ENCODE measurements at places on chromosomes 1 and 21.

GRCh38 chr1:44346878-44347277 is 8.2 kb downstream of the ERI3 start:
- no peak for DNase-seq

DNA sequence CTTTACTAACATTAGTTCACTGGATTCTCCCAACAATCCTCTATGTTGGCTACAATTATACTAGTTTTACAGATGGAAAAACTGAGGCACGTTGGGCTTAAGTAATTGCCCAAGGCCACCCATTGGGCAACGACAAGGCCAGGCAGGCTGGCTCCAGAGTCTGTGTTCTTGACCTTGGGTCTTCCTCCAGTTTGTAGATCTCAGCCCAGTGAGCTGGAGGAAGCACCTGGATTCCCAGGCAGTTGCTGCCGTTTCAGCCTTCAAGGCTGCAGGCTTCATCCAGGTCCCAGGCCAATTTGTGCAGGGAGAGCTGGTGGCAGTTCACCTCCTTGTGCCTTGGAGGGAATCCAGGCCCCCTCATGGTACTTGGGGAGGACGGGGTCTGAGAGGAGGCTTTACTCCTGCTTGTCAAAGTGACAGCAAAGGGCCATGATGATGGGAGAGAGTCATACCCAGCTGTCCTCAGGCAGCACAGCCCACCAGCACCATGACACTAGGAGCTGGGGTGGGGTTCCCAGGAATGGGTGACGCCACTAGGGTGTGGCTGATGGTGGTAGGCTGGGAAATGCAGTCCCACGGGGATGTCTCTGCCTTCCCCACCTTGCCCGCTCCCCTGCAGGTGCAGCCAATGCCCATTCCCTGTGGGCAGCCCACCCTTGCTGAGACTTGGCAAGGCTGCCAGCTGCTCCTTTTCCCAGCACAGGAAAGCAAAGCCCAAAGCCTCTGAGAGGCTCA is 27.1 kb downstream of the PKP1 start:
- DNase-seq, result no peak

DNA sequence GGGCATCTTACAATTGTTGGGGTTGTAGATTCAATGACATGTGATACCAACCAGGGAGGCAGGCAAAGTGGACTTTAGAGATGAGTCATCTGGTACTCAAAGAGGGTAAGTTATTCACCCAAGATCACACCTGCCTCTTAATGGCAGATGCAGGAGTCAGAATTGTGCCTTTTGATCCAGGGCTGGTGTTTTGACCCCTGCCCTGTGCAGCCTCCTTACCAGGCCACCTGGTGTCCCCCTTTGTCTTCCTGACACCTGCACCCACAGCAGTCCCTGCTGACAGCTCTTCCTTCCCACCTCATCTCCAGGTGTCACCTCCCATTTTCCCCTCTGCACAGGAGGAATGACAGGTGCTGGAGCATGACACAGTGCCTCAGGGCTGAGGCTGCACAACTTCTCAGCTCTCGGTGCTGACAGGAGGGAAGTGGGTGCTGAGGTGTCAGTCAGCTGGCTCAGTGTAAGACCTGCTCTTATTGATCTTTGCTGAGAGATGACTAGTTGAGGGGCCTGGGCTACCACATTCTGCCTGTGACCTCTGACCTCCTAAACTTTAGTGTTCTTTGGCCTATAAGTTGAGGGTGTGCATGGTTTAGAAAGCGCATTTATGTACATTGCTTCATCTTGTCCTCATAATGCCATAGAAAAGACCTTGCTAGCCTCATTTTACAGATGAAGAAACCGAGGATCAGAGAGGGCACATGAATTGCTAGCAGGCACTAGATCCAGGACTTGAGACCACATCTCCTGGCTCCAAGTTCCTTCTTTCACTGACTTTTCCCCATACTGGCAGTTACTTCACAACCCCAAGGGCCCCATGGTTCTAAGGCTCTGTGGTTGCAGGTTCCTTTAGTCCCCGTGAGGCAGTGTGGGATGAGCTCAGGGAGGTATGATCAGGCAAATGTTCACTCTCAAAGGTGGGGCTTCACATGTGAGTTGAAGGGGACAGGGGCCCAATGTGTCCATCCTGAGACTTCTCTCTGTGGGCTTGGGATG is 31.3 kb downstream of the CACNA1E start:
- DNase-seq, result no peak

DNA sequence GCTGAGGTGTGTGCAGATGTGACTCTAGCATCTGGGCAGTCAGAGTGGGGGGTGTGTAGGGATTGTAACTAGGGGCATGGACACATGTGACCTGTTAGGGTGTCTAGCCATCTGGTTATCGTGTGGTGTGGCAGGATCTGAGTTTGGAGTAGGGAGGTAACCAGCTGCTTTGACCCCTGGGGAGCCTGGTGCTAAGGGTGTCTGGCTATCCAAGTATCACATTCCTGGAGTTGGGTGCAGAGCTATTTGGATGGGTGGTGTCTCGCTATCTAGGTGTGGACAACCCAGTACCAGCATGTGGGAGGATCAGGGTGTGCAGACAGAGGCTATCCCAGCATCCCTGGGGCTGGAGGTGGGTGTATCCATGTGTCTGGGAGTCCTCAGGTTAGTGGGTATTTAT is 4.7 kb downstream of the PTPRU start:
- peak; percentile 91 for DNase-seq

GRCh38 chr1:208207388-208208131 is 36.6 kb downstream of the PLXNA2 start:
- DNase-seq, result no peak

- no peak for DNase-seq
These were observed 1.3 kb downstream of the NOS1AP start for GRCh38 chr1:162070825-162071224.

DNA sequence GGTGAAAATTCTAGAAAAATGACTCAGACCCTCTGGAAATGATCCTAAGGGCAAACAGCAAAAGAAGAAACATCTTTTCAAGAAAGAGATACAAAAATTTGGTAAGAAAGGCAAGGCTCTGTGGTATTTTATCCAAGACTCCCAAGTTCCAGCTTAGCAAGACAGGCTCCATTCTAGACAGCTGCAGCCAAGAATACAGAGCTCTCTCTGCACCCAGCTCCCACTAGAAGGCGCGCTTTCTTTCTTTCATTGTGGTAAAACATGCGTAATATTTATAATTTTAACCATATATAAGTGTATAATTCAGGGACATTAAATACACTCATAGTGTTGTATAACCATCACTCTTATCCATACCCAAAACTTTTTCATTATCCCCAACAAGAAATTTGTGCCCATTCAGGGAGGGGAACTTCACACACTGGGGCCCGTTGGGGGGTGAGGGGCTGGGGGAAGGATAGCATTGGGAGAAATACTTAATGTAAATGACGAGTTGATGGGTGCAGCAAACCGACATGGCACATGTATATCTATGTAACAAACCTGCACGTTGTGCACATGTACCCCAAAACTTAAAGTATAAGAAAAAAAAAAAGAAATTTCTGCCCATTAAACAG is 2.2 kb upstream of the HFM1 start:
- no peak for DNase-seq

- peak; percentile 99 for DNase-seq
These were observed 121.2 kb downstream of the LMX1A start for GRCh38 chr1:165235155-165235776.

DNA sequence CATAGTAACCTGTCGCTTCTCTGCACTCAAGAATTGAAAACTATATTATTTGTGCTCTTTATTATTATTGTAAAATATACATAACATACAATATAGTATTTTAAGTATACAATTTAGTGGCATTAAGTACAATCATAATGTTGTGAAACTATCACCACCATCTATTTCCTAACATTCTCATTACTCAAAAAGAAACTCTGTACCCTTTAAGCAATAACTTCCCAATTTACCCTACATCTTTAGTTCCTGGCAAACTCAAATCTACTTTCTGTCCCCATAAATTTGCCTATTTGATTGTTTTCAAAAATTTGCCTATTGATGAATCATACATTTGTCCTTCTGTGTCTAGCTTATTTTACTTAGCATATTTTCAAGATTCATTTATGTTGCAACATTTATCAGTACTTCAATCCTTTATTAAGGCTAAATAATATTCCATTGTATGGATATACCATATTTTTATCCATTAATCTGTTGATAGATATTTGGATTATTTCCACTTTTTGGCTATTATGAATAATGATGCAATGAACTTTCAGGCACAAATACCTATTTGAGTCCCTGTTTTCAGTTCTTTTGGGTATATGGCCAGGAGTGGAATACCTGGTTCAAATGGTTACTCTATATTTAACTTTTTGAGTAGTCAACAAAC is 99.6 kb upstream of the DMRTA2 start:
- no peak for DNase-seq

- DNase-seq, result peak; percentile 67
These were observed 1.0 kb downstream of the SMYD2 start for GRCh38 chr1:214281720-214282629.

DNA sequence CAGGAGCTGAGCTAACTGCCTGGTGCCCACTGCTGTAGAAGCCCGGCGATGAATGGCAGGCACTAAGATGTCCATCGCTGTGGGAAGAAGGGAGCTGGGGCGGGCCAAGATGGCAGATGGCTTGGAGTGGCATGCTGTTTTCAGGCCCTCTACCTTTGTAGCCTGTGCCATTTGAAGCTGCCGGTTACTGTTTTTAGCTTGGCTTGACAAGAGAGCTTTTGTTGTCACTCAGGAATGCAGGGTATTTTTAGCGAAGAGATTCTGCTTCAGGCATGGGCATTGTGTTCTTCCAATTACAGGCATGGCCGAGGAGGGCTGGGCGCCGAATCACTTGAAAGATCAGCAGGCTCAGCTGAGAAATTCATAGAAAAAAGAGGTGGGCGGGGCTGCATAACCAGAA is 348.7 kb downstream of the RPS6KC1 start:
- DNase-seq, result no peak

- no peak for DNase-seq
These were observed 1.7 kb downstream of the SLX9 start for GRCh38 chr21:44941567-44941966.

DNA sequence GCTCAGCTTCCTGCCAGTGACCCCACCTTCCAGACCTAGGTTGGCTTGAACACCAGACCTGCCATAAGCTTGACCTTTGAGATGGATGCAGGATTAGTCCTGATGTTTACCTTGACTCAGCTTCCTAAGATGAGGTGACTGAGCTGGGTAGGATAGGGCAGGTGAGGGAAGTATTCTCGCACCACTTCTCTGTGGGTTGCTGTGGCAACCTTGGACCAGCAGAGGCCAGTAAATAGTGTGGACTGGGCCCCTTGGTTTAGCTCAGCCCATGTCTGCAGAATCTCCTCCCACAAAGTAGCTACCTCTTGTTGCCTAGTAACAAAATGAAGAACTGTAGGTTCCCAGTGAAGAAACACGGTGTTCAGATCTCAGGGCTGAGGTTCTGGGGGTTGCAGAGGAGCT is 8.4 kb downstream of the RPS6KA1 start:
- peak; percentile 30 for DNase-seq

- DNase-seq, result no peak
These were observed 274.8 kb upstream of the AJAP1 start for GRCh38 chr1:4379451-4380175.

GRCh38 chr1:26482921-26483320 is 10.7 kb downstream of the HMGN2 start:
- no peak for DNase-seq

GRCh38 chr21:45226540-45227326 is 61.0 kb downstream of the POFUT2 start:
- no peak for DNase-seq

DNA sequence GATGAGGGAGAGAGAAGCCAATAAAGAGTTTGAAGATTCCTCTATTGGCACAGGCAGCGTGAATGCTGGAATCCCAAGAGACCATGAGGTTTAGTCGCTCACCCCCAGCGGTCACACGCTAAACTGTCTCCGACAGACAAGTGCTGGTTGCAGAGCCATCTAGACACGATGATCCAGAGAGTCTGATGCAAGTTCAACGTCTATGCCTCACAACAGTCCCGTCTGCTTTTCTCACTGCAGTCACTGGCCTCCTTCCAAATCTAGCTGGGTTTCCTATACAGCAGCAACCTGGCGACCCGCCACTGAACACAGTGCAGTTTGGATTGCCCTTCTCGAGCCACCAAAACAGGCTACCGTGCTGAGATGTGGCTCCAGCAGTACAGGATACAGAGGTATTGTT is 98.6 kb upstream of the KRTAP19-8 start:
- no peak for DNase-seq

GRCh38 chr1:157925419-157926166 is 67.9 kb upstream of the KIRREL1 start:
- peak; percentile 16 for DNase-seq

GRCh38 chr1:28450561-28450960 is 55.3 kb upstream of the RCC1 start:
- no peak for DNase-seq

DNA sequence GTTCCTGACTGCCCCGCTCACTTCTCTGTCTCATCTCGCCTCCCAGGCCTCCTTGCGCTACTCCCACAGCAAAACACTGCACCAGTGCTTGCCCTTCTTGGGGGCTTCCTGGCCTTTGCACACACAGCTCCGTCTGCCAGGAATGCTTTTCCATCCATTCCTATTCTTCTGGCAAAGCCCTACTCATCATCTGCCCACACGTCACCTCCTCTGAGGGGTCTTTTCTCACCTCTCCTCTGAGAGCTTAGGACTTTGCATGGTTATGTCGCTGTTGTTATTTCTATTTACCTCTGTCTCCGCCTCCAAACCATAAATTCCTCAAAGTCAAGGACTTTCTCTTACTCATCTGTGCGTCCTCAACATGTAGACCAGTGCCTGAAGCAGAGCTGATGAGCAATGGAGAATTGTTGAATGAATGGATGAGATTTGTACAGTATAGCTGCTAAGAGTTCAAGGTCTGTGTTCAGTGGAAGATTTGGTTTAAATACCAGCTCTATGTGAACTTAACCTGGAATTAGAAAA is 26.4 kb upstream of the BTG2 start:
- DNase-seq, result no peak

- no peak for DNase-seq
These were observed 9.6 kb downstream of the CDC42BPA start for GRCh38 chr1:227308367-227309336.

GRCh38 chr1:93238425-93238824 is 57.9 kb downstream of the CCDC18 start:
- DNase-seq, result no peak

- DNase-seq, result no peak
These were observed 171.9 kb upstream of the NR5A2 start for GRCh38 chr1:199855580-199855979.

DNA sequence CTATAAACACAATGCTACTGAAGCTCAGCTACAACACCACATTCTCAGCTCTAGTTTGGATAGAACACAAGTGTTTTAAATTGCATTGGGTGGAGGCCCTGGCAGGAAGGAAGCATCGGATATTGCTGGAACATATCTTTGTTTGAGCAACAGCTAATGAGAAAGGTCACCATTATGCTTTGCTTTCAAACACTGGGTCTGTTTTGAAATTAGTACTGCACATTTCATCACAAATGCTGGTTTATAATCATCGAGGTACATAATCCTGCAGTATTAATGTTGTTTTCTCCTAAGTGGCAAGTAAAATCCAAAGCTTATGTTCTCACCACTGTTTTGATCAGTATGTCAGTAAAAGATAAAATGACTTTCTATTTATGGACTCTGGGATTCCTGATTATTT is 61.5 kb upstream of the ARHGAP29 start:
- no peak for DNase-seq

DNA sequence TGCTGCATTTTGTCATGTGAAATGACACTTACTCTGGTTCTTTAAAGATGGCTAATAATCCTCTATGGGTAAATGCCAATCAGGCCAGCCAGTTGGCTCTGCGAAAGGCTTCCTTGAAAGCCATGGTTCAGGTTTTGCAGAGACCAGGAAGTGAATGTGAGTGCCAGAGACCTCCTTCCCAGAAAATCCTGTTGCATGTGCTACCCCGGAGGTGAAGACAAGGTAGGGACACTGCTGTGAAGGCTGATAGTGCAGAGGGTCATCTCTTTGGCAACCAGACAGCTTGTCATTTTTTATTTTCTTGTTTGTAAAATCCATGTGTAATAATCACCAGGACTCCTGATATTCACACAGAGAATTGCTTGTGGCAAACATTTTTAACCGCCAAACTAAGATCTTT is 18.7 kb downstream of the LRRC8D start:
- no peak for DNase-seq
